ENCODE measurements at places on chromosomes 4 and X. TPM values are rescaled to one million over a fixed set of nuclear protein-coding genes. Genes with fewer than 3 reads are reported as not detected.

The TMEM31 gene
- not detected for total RNA-seq

DNA sequence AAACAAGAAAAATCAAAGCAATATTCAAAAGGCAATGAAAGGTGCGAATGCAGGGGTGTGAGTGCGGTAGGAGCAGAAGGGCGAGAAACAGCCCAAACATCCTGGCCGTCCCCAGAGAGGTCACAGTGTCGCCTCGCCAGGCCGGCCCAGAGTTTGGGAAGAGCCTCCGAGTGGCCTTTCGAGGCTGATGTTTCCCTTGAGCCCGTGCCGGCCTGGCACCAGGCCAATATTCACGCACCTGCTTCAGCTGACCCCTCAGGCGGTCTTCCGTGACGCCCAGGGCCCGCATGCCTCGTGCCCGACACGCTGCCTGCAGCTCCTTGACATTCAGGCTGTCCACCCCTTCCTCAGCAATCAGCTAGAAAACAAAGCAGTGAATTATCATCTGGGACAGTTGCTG, 30.6 kb downstream of the LETM1 start:
- no peaks in the 10 kb centered on the region for H3K4me1 ChIP-seq
- no peak for DNase-seq
- no peak overlapping the region for H3K4me3 ChIP-seq

DNA sequence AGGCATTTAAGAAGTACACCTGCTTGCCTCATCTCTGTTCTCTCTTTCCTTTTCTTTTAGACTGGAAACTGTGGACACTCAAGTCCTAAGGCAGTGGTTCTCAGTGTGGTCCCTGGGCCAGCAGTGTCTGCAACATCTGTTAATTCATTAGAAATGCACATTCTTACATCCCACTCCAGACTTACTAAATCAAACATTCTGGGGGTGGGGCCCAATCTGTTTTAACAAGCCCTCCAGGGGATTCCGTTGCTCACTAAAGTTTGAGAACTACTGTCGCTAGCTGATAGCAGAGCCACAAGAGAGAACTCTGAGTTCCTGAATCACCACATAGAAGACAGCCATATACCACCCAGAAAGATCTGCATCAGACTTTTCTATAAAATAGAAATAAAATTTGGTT, 430.6 kb downstream of the BCOR start:
- H3K27ac ChIP-seq = no peak overlapping the region
- no peaks in the 10 kb centered on the region for H3K36me3 ChIP-seq
- no peak overlapping the region for H3K4me3 ChIP-seq
- H3K27me3 ChIP-seq = no peaks in the 10 kb centered on the region
- no peaks in the 10 kb centered on the region for H3K4me1 ChIP-seq

The GPC3 gene
- 0.14 TPM for total RNA-seq

DNA sequence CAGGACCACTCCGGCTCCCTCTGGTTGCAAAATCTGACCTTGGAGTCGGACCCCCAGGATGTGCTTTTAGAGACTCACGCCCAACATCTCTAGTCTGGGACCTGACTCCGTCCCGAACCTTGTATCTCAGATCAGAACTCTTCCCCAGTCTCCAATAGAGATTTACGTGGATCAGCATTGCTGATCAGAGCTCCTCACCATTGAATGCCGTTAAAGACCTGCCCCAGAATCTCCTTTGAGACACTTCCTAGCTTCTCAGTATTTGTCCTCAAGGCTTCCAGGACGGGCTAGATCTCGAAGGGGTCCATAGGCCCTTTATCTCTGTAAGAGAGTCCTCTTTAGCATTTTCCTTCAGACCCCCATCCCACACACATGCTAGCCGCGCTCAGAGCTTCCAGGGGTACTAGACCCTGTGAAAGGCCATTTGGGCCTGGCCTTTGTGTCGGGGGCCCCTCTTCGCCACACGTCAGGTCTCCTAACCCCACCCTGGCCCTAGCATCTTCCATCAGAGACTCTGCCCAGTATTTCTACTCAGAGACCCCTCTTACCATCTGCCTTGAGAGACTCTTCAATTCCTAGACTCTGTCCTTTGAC, 662 bp downstream of the UBA1 start:
- peak overlapping the region; percentile 93 for H3K27ac ChIP-seq
- peak overlapping the region; percentile 92 for H3K4me3 ChIP-seq
- H3K36me3 ChIP-seq = peaks cover 17% of the 10 kb centered on the region
- no peak for DNase-seq
- H3K4me1 ChIP-seq = peaks cover 44% of the 10 kb centered on the region

The SLC4A4 gene
- 0.06 TPM for total RNA-seq

The TGIF2LX gene
- total RNA-seq = not detected

The ADRA2C gene
- not detected for total RNA-seq

DNA sequence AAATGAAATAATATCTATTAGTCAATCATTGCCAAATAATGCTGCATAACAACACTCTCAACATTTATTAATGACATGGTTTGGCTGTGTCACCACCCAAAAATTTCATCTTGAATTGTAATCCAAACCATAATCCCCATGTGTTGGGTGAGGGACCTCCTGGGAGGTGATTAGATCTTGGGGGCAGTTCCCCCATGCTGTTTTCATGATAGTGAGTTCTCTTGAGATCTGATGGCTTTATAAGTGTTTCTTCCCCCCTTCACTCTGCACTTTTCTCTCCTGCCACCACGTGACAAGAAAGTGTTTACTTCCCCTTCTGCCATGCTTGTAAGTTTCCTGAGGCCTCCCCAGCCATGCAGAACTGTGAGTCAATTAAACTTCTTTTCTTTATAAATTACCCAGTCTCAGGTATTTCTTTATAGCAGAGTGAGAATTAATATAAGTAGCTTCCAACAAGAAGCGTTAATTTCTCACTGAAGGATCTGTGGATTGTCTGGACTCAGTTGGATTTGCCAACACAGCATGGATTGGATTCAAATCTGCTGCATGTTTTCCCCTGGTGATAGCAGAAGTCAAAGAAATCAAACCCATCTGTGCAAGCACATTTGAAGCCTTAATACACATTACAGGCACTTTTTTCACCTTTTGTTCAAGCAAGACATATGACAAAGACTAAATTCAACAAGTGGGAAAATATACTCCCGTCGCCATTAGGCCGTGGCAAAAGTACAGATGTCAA, 216.6 kb downstream of the PDGFC start:
- H3K27ac ChIP-seq = no peak overlapping the region
- no peak for DNase-seq
- no peaks in the 10 kb centered on the region for H3K36me3 ChIP-seq
- H3K27me3 ChIP-seq = no peaks in the 10 kb centered on the region

The TMEM47 gene
- total RNA-seq = not detected

The CT45A1 gene
- not detected for total RNA-seq

The TREX2 gene
- total RNA-seq = 1.8 TPM

DNA sequence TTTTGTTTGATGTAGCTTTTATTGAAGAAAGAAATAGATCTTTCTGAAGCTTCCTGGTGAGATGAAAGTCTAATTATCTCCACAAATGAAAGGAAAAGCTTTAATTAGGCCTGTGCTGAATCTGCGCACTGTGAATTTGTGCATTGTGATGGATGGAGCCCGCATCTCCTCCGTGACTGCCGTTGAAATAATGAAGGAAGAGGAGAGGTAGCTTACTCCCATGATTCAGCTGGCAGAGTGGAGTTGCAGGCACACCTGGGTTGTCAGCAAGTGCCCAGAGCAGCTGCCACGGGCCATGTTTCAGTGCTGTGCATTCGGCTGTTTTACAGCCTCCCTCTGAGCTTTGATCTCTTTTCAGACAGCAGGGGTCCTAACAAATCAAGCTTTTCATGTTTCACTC, 735.3 kb upstream of the TENM3 start:
- H3K4me1 ChIP-seq = no peaks in the 10 kb centered on the region
- H3K27ac ChIP-seq = no peak overlapping the region
- H3K4me3 ChIP-seq = no peak overlapping the region
- H3K36me3 ChIP-seq = no peaks in the 10 kb centered on the region

- no peak overlapping the region for H3K27ac ChIP-seq
- H3K4me3 ChIP-seq = no peak overlapping the region
- no peaks in the 10 kb centered on the region for H3K27me3 ChIP-seq
- peaks cover 9% of the 10 kb centered on the region for H3K36me3 ChIP-seq
- no peak for DNase-seq
- H3K4me1 ChIP-seq = no peaks in the 10 kb centered on the region
Observed at GRCh38 chrX:132433001-132433400, 55.8 kb downstream of the MBNL3 start.

The AMBN gene
- not detected for total RNA-seq

The C4orf51 gene
- not detected for total RNA-seq

DNA sequence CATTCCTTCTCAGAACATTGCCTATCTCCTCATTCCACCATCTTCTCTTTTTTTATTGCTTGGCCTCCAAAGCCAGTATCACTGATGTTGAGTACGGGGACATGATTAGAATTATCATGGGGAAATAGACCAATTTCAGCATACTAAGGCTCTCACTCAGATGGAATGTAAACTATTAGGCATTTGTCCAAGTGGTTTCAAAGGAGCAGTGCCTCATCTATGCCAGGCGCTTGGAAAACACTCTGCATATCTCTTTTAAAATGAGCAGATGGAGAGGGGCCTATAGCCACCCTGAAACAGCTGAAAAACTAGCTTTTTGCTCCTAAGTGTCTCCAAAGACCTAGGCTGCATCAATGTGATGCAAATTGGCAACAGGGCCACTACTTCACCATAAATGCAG, 150.8 kb upstream of the DIPK2B start:
- no peak overlapping the region for H3K4me3 ChIP-seq
- no peak for DNase-seq
- H3K36me3 ChIP-seq = no peaks in the 10 kb centered on the region
- H3K27me3 ChIP-seq = no peaks in the 10 kb centered on the region
- H3K27ac ChIP-seq = no peak overlapping the region

The PHKA1 gene
- total RNA-seq = 9.7 TPM

DNA sequence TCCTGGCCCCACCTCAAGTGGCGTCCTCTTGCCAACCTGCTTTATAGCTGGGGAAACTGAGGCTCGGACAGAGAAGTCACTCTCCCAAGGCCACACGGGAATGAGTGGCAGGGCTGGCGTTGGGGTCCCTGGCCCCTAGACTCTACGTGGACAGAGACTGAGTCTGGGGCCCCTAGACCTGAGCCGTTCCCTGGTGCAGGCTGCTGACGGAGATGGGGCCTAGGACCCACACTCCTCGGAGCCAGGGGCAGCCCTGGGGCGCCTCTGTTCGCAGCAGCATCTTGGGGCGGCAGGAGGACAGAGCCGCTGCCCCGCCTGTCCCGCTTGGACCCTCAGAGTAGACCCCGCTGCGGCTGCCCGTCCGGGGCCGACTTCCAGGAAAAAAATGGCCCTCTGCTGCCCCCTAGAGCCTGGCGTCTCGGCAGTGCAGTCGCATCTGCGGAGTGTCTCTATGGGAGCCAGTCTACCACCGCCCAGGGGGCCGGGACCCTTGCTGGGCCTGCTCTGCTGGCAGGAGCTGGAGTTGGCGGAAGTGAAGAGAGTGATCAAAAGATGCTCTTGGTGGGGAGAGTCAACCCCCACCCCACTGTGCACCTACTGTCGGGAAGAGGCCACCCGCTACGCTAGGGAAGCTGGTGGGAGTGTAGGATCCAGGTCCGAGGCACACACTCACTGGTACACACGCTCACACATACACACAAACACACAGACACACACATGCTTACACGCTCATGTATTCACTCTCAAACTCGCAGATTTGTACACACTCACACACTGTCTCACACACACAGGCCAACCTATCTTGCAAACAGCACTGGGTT, 220.1 kb downstream of the AFAP1 start:
- peaks cover 1% of the 10 kb centered on the region for H3K4me1 ChIP-seq
- peaks cover 16% of the 10 kb centered on the region for H3K27me3 ChIP-seq
- H3K27ac ChIP-seq = no peak overlapping the region
- no peaks in the 10 kb centered on the region for H3K36me3 ChIP-seq
- no peak overlapping the region for H3K4me3 ChIP-seq
- DNase-seq = peak; percentile 56

DNA sequence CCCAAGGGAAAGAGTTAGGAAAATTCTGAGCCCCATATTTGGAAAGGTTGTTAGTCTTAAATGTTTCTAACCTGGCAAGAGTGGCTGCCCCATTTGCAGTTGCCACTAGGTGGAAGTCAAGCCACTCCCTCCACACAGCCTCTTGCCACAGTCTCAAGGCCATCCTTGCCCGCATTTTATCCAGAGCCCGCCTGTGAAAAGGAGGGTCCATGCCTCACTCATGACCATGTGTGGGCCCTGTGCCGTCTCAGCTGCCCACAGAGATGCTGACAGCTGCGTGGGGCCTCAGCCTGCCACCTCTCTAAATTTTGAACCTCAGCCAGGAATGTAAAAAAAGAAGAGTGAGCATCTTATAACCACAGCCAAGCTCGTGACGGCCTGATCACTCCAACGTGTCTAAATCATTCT, 201.5 kb upstream of the FAM241A start:
- DNase-seq = peak; percentile 1
- H3K4me3 ChIP-seq = no peak overlapping the region
- no peaks in the 10 kb centered on the region for H3K36me3 ChIP-seq
- peaks cover 6% of the 10 kb centered on the region for H3K4me1 ChIP-seq
- H3K27ac ChIP-seq = no peak overlapping the region

DNA sequence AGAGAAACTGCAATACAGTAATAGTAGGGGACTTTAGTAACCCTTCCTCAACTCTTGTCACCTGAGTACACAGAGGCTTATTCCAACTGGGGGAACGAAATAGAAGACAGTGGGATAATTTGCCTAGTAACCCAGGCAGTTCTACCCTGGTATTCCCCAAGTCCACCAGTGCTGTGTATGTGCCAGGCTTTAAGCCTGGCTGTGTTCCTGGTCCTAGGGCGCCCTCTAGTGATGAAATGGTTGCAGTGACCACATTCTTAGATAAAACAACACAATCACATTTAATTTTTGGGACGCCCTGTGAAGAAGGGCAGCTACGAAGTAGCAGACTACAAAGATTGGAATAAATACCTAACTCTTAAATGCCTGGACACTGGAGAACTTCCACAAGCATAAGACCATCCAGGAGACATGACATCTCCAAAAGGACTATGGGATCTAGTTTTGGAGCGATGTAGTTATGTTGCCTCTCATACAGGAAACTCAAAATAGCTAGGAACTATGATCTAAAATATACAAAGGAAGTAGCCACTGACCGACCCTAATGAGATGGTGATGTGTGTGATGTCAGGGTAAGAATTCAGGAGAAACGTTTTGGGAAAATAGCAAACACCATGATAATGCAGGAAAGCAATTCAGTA, 288.5 kb upstream of the ZCCHC13 start:
- H3K4me1 ChIP-seq = no peaks in the 10 kb centered on the region
- no peak overlapping the region for H3K27ac ChIP-seq
- no peaks in the 10 kb centered on the region for H3K36me3 ChIP-seq
- H3K4me3 ChIP-seq = no peak overlapping the region

GRCh38 chrX:81120936-81121371, 80.8 kb downstream of the HMGN5 start:
- H3K4me1 ChIP-seq = peaks cover 3% of the 10 kb centered on the region
- peak; percentile 24 for DNase-seq
- peak overlapping the region; percentile 95 for H3K4me3 ChIP-seq
- no peaks in the 10 kb centered on the region for H3K27me3 ChIP-seq
- no peaks in the 10 kb centered on the region for H3K36me3 ChIP-seq

The BMP3 gene
- not detected for total RNA-seq

DNA sequence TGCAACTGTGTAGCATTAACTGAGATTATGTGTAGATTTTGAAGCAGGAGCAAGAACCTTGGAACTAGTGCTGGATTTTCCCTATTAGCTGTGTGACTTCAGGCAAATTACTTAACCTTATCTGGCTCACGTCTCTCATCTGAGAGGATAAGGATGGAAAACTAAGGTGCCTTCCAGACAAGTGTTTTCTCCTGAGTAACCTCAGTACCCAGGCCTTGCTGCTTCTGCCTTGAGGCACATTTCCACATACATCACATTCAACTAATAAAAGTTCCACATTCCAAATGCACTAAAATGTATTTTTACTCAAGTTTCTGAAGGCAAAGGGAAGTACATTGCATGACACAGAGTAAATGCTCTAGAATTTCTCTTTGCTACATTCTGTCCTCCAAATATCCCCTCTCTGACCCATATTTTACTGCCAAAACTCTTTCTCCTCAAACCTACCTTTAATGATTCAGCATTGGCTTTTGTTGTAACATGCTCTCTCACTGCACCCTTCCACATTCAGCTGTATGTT, 195.4 kb upstream of the ADGRL3 start:
- H3K36me3 ChIP-seq = no peaks in the 10 kb centered on the region
- H3K27me3 ChIP-seq = no peaks in the 10 kb centered on the region
- no peak for DNase-seq

Measured in activated naive CD8-positive, alpha-beta T cell treated with anti-CD3 and anti-CD28 coated beads for 36 hours (primary cell).